Ovary (tissue), 10 donors: ENCODE measurements at places on chromosomes 13 and 19. TPM values are rescaled to one million over a fixed set of nuclear protein-coding genes. Genes with fewer than 3 reads are reported as not detected.

PRR36 gene
- 1.9 TPM for total RNA-seq

TNFSF9 gene
- not detected for total RNA-seq

ADPRHL1 gene
- total RNA-seq: 5.0 TPM

PGLYRP1 gene
- total RNA-seq: not detected

FAM83E gene
- not detected for total RNA-seq

FUT1 gene
- total RNA-seq: 4.0 TPM

C19orf33 gene
- total RNA-seq: 1.8 TPM
